ENCODE measurements at places on chromosomes 6 and 20.

DNA sequence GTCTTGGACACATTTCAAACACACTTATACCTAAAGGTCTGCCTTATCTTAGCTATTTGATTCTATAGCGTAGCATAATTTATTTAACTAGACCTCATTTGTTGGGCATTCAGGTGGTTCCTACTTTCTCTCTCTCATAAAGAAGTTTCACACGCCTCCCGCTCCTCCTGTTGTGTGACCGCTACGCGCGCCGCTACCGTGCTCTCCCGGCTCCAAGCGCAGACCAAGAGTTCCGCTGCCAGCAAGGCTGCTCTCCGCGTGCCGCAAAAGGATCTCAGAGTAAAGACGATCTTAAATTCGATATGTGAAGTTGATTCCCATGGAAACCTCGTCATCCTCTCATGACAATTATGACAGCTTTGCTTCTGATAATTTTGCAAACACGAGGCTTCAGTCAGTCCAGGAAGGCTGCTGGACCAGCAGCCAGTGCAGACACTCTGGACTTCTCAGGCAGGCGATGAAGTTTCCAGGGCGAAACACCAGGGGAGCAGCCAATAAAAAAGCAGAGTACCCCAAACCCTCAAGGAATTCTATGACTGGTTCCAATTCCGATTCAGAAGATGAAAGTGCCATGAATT lies 20.4 kb downstream of the PRSS16 start:
- no peak for DNase-seq

GRCh38 chr6:169867751-169868191 lies 116.3 kb downstream of the ERMARD start:
- DNase-seq = no peak

DNA sequence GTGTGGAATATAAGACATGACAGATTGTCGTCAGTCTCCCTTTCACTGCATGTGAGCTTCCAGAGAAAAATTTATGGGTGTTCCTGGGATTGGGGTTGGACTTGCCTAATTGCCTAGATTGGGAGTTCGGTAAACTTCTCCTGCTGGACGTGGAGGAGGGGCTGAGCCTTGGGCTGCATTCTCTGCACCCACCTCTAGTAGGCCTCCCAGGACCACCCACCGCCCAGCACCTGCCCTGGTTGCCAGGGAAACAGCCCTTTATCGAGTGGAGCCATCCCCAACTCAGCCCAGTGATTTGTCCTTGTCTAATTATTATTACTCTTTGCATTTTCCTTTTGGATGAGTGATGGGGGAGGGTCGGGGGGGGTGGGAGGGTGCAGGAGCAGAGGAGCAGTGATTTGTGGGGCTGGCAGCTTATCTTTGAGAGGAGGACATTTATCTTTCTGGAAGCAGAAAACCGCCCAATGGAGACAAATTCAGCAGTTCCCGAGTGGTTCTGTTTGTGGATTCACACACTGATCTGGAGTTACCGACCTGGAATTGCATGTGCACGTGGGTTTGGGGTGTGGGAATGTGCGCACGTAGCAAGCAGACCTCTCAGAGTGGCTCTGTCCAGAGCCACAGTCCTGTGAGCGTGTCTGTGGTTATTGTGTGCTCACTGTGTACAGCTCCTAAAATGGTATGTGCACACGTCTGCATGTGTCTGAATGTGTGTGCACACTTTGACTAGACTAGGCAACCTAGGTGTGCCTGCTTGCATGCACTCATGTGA lies 104.5 kb downstream of the DHX35 start:
- DNase-seq = no peak

GRCh38 chr6:140541288-140541687 lies 1166.8 kb upstream of the CITED2 start:
- peak; percentile 31 for DNase-seq

DNA sequence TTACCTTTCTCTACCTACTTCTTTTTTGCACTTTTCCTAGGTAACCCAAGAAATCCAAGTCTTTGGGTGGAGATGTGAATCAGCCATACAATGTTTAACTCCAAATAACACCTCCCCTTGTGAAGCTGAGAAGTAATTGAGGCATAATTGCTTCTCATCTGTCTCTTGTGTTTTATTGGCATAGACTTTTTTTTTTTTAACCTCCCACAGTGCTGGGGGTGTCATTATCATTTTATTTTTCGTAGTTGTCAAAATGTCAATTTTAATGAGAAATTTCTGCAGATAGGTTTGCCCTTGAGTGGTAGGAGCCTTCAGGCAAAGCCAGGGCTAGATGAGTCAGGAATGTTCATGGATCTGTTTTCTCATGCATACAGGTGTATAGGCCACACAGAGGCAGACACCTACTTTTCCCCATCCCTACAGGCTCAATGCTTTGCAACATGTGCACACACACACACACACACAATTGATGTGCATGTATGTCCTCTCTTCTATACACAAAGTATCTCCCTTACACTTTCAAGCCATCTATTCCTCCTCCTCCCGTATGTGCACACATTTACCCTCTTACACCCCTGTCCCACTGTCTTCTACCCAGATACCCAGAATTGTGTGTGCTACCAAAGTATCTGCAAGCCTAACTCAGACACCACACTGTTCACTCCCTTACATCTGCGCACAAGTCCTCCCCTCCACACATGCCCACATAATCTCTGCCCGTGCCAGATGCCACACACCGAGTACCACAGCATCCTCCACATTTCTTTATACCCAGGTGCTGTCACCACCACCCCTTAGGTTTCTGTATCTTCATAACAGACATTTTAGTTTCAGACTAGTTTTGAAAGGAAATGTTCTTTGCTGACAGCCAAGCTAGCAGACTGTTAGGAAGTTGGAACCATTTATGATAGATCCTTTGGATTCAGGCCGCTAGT lies 22.0 kb downstream of the RALY start:
- DNase-seq = no peak

GRCh38 chr6:1667012-1667804 lies 57.5 kb downstream of the FOXC1 start:
- DNase-seq = peak; percentile 27

DNA sequence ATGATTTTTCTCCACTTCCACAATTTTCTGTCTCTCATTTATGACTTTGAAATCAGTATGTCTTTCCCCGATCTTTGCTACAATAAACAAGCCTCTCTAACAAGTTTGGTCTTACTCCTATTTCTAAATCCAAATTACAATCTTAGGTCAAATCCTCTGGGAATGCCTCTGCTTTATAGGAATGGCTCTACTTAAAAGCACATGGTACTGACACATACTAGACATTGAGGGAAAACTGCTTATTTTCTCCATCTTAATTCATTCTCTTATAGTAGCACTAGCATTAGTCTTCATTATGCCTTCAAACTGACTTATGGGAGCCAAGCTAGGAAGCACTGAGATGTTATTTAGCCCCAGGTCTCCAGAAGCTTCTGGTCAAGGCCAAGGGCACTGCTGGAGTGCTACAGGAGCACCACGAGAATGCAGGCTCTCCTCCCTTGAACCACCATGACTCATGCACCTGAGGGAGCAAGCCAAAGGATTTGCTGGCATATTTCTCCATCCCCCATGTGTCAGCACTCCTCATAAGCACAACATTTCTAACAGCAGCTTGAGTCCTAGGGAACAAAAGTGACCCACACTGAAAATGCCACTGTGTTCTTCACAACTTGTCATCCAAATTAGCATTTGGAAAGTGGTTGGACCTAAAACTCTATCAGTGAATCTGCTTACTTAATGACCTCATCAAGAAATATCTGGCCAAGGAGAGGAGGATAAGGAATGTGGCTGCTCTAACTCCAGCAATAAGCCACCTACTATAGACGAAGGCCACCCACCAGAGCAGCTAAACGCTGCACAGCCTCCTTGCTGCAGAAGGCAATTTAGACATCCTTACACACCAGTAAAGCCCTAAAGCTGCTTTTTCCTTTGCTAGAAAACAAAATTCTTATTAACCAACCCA lies 156.8 kb upstream of the KCNQ5 start:
- DNase-seq = peak; percentile 86

- no peak for DNase-seq
These were observed 137.2 kb downstream of the MOXD1 start for GRCh38 chr6:132264021-132264500.

- peak; percentile 40 for DNase-seq
These were observed 68.3 kb upstream of the BTBD3 start for GRCh38 chr20:11849270-11849915.

DNA sequence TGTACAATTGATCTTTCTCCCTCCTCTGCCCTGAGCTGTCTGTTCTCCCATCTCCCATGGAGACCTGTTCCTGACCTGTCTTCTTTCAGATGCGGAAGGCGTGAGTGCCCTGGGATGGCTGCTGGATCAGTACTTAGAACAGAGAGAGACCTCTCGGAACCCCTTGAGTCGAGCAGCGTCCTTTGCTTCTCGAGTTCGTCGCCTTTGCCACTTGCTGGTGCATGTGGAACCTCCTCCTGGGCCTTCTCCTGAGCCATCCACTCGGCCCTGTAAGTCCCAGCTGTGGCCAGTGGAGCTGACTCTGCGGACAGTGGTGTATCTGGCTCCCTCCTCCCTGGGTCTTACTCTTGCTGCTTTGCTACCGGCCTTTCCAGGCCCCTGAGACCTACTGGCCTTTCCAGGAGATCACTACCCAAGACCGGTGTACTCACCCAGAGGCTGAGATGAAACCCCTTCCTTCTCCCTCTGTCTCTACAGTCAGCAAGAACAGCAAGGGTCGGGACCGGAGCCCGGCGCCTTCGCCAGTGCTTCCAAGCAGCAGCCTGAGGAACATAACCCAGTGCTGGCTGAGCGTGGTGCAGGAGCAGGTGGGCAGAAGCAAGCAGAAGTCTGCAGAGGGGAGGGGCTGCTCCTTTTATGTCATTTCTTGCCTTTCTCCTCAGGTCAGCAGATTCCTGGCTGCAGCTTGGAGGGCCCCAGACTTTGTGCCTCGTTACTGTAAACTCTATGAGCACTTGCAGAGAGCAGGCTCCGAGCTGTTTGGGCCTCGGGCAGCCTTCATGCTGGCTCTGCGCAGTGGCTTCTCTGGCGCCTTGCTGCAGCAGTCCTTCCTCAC lies 22.5 kb downstream of the CUL9 start:
- DNase-seq = no peak

GRCh38 chr20:40251284-40251932 lies 437.6 kb downstream of the MAFB start:
- DNase-seq = peak; percentile 50

- no peak for DNase-seq
These were observed 758.9 kb downstream of the KIF16B start for GRCh38 chr20:15814360-15814759.

GRCh38 chr6:111107589-111107988 lies 20.3 kb downstream of the SLC16A10 start:
- no peak for DNase-seq

GRCh38 chr20:58389324-58389967 lies 417 bp downstream of the VAPB start:
- DNase-seq = peak; percentile 19

DNA sequence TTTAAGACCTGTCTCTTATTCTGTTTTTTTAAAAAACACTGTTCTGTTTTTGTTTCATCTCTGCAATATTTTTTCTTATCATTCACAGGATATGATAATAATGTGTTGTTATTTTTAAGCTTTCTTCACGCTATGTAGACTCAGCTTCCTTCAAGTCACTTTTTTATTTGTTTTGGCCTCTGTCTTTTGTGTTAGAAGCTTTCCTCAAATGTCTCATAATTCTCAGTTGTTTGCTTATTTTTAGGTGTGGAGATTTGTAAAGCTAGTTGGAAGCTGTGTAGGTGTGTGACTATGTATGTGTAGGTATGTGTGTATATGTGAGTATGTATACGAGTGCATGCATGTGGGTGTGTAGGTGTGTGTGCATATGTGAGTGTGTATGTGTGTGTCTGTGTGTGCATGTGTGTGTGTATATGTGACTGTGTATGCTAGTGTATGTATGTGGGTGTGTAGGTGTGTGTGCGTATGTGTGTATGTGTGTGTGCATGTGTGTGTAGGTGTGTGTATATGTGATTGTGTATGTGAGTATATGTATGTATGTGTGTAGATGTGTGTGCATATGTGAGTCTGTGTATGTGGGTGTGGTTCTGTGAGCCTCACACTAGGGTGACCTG lies 16.3 kb upstream of the VEGFA start:
- DNase-seq = no peak

- no peak for DNase-seq
These were observed 54.8 kb downstream of the PHACTR2 start for GRCh38 chr6:143732536-143732935.

- DNase-seq = no peak
These were observed 4.8 kb upstream of the ZNF217 start for GRCh38 chr20:53598140-53599043.

DNA sequence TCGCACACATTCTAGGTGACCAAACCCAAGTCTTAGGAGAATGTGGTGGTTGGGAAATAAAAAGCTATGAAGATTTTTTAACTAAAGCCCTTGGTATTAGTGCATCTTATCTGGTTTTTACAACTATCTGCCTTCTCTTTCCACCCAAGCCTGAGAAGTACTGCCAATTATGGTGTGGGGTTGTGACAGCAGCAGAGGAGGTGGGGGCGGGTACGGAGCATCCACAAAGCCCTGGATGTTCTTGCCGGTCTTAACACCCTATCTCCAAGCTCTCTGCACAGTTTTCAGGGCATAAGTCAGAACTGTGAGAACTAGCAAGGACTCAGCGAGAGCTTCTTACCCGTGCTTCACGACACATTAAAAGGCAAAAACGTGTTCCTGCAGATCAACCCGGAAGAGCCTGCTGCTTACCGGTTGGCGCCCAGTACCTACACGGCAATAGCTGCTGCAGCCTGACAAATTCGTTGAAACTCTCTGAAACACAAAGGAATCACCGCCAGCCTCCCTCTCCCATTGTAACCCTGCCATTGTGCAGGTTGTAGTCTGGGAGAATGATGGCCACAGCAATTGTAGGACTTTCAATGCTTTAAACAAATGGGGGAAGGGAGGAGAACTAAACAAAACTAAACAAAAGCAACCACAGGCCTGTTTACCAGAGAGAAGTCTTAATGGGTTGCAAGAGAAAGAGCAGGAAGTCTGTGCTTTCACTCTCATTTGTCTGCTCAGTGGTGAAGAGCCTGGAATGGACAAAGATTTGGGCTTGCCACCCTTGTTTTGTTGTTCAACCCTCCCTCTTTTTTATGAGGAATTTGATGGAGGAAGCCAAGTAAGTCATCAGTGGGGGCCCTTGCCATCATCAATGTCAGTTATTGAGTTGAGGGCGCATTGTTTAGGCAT lies 461.0 kb upstream of the JARID2 start:
- DNase-seq = no peak

DNA sequence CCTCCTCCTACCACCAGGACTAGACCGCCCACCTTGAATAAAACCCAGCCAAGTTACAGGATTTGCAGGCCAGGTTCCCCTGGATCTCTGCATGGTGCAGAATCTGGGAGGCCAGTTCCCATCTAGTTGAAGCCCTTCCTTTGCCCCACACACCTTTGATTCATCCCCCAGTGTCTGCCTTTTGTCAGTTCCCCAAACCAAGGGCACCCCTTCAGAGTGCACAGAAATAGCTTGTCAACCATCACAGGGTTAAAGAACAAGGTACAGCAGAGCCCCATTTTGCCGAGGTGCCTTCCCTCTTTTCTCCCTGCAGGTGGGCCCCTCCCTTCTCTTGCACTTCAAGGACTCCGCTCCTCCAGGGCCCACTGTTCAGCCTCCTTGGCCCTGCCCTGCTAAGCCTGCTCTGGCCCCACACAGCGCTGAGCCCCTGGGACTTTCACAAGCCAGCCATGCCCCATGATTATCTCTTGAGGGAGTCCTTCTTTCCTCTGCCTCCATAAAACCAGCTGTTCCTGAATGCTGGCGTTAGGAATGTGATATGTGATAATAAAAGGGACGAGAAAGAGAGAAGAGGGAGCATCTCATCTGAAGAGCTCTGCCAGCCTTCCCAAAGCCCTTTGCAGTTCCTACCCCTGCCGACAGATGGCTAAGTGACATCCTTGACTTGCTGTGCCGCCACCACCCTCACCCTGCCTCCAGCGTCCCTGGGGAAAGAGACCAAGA lies 280.3 kb downstream of the CDC5L start:
- no peak for DNase-seq

- no peak for DNase-seq
These were observed 163.9 kb downstream of the FAXC start for GRCh38 chr6:99185525-99185924.
